Peyer's patch (tissue), 4 donors: ENCODE measurements at places on chromosomes 1 and 21. TPM values are rescaled to one million over a fixed set of nuclear protein-coding genes. Genes with fewer than 3 reads are reported as not detected.

- no peaks in the 10 kb centered on the region for H3K27me3 ChIP-seq
- H3K4me1 ChIP-seq = no peaks in the 10 kb centered on the region
- DNase-seq = no peak
- no peak overlapping the region for H3K27ac ChIP-seq
Observed at GRCh38 chr1:60560701-60561100, 487.1 kb upstream of the C1orf87 start.

- peaks cover 12% of the 10 kb centered on the region for H3K4me1 ChIP-seq
- H3K27me3 ChIP-seq = no peaks in the 10 kb centered on the region
- peak overlapping the region; percentile 98 for H3K27ac ChIP-seq
- DNase-seq = peak; percentile 80
- no peaks in the 10 kb centered on the region for H3K36me3 ChIP-seq
Observed at GRCh38 chr1:145961425-145962156, 2.8 kb downstream of the ANKRD34A start.

- no peak overlapping the region for H3K27ac ChIP-seq
- no peaks in the 10 kb centered on the region for H3K36me3 ChIP-seq
- no peak for DNase-seq
- no peak overlapping the region for H3K4me3 ChIP-seq
Observed at GRCh38 chr21:31629972-31630711, 29.4 kb upstream of the SOD1 start.

- H3K36me3 ChIP-seq = no peaks in the 10 kb centered on the region
- no peaks in the 10 kb centered on the region for H3K27me3 ChIP-seq
- no peak for DNase-seq
- H3K27ac ChIP-seq = no peak overlapping the region
- H3K4me1 ChIP-seq = no peaks in the 10 kb centered on the region
- no peak overlapping the region for H3K4me3 ChIP-seq
Observed at GRCh38 chr1:35210321-35211119, 17.6 kb upstream of the SFPQ start.

DNA sequence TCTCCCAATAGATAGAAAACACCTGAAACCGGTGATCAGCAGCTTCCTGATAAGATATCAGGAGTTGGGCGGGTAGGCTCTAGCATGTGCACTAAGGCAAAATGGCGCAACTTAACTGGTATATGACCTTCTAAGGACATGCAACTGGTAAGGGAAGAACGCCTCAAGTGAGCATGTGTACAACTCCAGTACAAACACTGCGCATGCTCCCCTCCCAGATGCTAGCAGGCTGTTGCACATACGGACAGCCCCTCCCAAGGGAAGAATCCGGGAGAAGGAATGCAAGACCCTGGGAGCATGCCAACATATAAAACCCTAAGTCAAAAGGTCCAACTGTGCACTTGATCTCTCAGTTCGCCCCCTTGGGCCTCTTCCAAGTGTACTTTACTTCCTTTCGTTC lies 110.8 kb downstream of the TSEN15 start:
- no peaks in the 10 kb centered on the region for H3K4me1 ChIP-seq
- DNase-seq = no peak

- H3K4me1 ChIP-seq = no peaks in the 10 kb centered on the region
- H3K4me3 ChIP-seq = no peak overlapping the region
- H3K36me3 ChIP-seq = no peaks in the 10 kb centered on the region
- DNase-seq = no peak
- H3K27me3 ChIP-seq = no peaks in the 10 kb centered on the region
Observed at GRCh38 chr1:216766633-216767327, 43.6 kb upstream of the ESRRG start.

DNA sequence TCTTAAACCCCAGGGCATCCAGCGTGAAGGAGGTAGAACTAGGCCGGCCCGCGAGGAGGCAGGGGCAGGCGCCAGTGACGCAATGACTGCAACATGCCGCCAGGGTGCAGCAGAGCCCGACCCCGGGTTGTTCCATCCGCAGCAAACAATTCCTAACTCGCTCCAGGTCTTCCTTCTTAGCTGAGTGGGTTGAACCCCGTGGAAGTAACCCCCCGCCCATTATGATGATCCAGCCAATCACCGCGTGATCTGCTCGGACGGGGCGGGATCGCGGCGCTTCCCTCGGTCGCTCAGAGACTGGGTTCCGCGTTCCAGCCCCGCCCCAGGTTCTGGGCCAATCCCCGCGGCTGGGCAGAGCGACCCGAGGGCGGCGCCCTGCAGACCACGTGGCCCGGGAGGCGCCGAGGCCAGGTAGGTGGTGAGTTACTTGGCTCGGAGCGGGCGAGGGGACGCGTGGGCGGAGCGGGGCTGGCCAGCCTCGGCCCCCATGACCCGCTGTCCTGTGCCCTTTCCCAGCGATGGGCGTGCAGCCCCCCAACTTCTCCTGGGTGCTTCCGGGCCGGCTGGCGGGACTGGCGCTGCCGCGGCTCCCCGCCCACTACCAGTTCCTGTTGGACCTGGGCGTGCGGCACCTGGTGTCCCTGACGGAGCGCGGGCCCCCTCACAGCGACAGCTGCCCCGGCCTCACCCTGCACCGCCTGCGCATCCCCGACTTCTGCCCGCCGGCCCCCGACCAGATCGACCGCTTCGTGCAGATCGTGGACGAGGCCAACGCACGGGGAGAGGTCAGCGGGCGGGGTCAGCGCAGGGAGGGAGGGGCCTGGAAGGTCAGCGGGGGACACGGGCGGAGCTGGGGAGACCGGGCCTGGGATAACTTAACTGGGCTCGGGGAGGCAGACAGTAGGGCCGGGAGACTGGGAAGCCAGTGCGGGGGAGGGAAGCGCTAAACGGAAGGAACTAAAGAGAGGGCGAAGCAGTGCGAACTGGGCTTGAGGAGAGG lies at the start of gene DUSP23:
TSS of gene DUSP23 (plus strand) at position 380 of the 1,000 bp plus-strand sequence. CDS start at position 519, 139 bp downstream.
- peak within 1 kb of the TSS; percentile 74 for H3K27ac ChIP-seq
- peak within 1 kb of the TSS; percentile 90 for H3K4me3 ChIP-seq
- peak; percentile 94 for DNase-seq

- H3K27me3 ChIP-seq = no peaks in the 10 kb centered on the region
- DNase-seq = no peak
- no peaks in the 10 kb centered on the region for H3K36me3 ChIP-seq
- no peak overlapping the region for H3K27ac ChIP-seq
Observed at GRCh38 chr1:78176448-78176847, 130.7 kb downstream of the GIPC2 start.

GRCh38 chr1:44225761-44226160 lies 12.5 kb downstream of the DMAP1 start:
- no peak overlapping the region for H3K4me3 ChIP-seq
- DNase-seq = no peak
- H3K36me3 ChIP-seq = no peaks in the 10 kb centered on the region
- H3K4me1 ChIP-seq = no peaks in the 10 kb centered on the region
- H3K27ac ChIP-seq = no peak overlapping the region

DNA sequence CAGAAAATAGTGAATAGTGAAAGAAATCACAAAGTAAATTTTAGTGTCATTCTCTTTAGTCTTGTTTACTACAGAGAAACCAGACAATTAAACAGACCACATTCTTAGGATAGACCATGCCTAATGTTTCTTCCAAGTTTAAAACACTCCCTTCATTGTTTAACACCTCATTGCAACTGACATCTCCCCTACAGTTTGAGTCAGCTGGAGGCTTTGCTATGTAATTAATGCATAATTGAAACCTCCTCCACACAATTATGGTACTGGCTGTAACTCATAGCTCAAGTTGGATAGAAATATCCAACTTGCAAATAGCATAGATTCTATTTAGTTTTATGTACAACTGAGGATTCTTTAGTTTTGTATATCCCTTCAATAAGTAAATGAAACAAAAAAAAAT lies 35.2 kb upstream of the B3GALT2 start:
- H3K27ac ChIP-seq = no peak overlapping the region
- H3K36me3 ChIP-seq = no peaks in the 10 kb centered on the region
- DNase-seq = no peak
- H3K27me3 ChIP-seq = no peaks in the 10 kb centered on the region
- H3K4me3 ChIP-seq = no peak overlapping the region

- no peaks in the 10 kb centered on the region for H3K36me3 ChIP-seq
- no peak for DNase-seq
- no peaks in the 10 kb centered on the region for H3K27me3 ChIP-seq
- peak overlapping the region; percentile 95 for H3K27ac ChIP-seq
- H3K4me3 ChIP-seq = no peak overlapping the region
Observed at GRCh38 chr1:225879521-225880221, 2.5 kb downstream of the TMEM63A start.

GRCh38 chr21:45415943-45416611 lies 11.1 kb downstream of the COL18A1 start:
- H3K4me1 ChIP-seq = no peaks in the 10 kb centered on the region
- no peaks in the 10 kb centered on the region for H3K36me3 ChIP-seq
- DNase-seq = no peak

GRCh38 chr1:181953596-181953995 lies 107.9 kb downstream of the ZNF648 start:
- H3K27me3 ChIP-seq = no peaks in the 10 kb centered on the region
- H3K4me3 ChIP-seq = no peak overlapping the region
- H3K4me1 ChIP-seq = no peaks in the 10 kb centered on the region
- DNase-seq = no peak

GRCh38 chr1:202146993-202147392 lies 2.5 kb upstream of the ARL8A start:
- H3K4me1 ChIP-seq = peaks cover 9% of the 10 kb centered on the region
- no peak for DNase-seq
- H3K27ac ChIP-seq = no peak overlapping the region
- no peaks in the 10 kb centered on the region for H3K27me3 ChIP-seq
- no peak overlapping the region for H3K4me3 ChIP-seq

The C1orf185 gene
- total RNA-seq = not detected

The ACOT11 gene
- total RNA-seq = 84.2 TPM

The TMCO4 gene
- 18.1 TPM for total RNA-seq

The PSRC1 gene
- total RNA-seq = 3.5 TPM

The CACNA1E gene
- not detected for total RNA-seq

The PTBP2 gene
- 37.0 TPM for total RNA-seq

The DFFA gene
- 13.1 TPM for total RNA-seq

The ELAVL4 gene
- total RNA-seq = 1.8 TPM
